ENCODE measurements at places on chromosomes 1 and 21. TPM values are rescaled to one million over a fixed set of nuclear protein-coding genes. Genes with fewer than 3 reads are reported as not detected.
A peak's percentile ranks its signal among the peaks of the same experiment; 100 is the strongest.

NOL9 gene
- 46.4 TPM for total RNA-seq

HP1BP3 gene
- total RNA-seq: 207 TPM

TMEM200B gene
- 11.3 TPM for total RNA-seq

DUSP12 gene
- total RNA-seq: 31.6 TPM

CYP4Z1 gene
- not detected for total RNA-seq

CHRM3 gene
- total RNA-seq: 0.15 TPM

PI4KB gene
- 45.1 TPM for total RNA-seq

HTR6 gene
- 0.57 TPM for total RNA-seq

DNA sequence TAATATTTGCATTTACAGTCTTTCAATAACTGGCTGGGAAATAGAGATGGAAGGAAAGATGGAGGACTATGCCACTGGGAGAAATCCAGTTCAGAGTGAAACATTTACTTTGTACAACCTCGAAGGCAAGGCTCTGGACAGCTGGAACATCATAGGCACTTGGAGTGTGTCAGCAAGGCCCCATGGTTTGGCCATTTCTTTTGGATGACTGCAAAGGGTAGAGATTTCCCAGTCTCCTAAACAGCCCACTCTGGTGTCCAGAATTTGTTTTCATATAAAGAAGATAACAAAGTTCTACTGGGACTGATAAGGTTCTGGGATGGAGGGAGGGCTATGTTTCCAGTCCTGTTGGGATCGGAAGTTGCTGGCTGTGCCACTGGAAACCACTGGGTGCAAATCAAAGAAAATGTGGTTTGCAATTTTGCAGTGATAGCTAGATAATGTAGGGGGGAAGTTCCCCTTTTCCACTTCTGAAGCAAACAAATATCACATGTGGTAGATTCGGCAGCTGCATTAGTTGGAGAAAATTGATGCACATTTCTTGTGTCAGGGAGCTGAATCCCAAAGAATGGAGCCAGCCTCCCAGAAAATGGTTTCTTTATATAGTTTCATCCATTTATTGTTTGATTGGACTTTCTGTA is 16.2 kb downstream of the KCND3 start:
- no peak for DNase-seq
- no peaks in the 10 kb centered on the region for H3K36me3 ChIP-seq
- H3K27me3 ChIP-seq: peaks cover 86% of the 10 kb centered on the region
- no peak overlapping the region for H3K27ac ChIP-seq
- H3K4me1 ChIP-seq: no peaks in the 10 kb centered on the region

GRCh38 chr1:56320464-56321149 is 258.8 kb downstream of the PLPP3 start:
- no peak for DNase-seq
- no peaks in the 10 kb centered on the region for H3K4me1 ChIP-seq
- no peak overlapping the region for H3K4me3 ChIP-seq
- H3K27me3 ChIP-seq: no peaks in the 10 kb centered on the region

- H3K36me3 ChIP-seq: no peaks in the 10 kb centered on the region
- H3K27ac ChIP-seq: no peak overlapping the region
- H3K4me1 ChIP-seq: no peaks in the 10 kb centered on the region
- H3K4me3 ChIP-seq: no peak overlapping the region
- no peaks in the 10 kb centered on the region for H3K27me3 ChIP-seq
These were observed 369.6 kb upstream of the ADGRL2 start for GRCh38 chr1:81430955-81431623.

DNA sequence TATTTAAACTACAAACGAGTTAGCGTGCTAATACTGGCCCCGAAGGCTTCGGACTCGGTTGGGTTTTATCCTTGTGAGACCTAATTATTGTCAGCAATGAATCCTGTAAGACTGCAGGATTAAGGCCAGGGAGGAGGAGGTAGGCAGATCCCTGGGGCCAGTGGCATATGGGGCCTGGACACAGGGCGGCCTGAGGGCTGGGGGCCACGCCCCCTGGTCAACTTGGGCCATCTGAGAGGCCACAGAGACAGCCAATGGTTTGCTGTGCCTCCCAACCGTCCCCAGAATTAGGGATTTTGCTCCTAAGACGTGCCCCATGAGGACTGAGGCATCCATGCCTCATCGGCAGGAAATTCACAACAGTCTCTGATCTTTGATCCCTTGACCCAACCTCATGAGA is 31.1 kb upstream of the DISP3 start:
- no peaks in the 10 kb centered on the region for H3K36me3 ChIP-seq
- no peak overlapping the region for H3K4me3 ChIP-seq
- no peak overlapping the region for H3K27ac ChIP-seq

- no peaks in the 10 kb centered on the region for H3K27me3 ChIP-seq
- DNase-seq: no peak
- no peaks in the 10 kb centered on the region for H3K36me3 ChIP-seq
- H3K4me1 ChIP-seq: no peaks in the 10 kb centered on the region
These were observed 70.6 kb upstream of the GCLM start for GRCh38 chr1:93979718-93980319.

GRCh38 chr1:234918181-234918841 is 210.3 kb downstream of the TOMM20 start:
- H3K27ac ChIP-seq: no peak overlapping the region
- H3K36me3 ChIP-seq: no peaks in the 10 kb centered on the region
- H3K4me3 ChIP-seq: no peak overlapping the region
- no peaks in the 10 kb centered on the region for H3K27me3 ChIP-seq

- peaks cover 10% of the 10 kb centered on the region for H3K4me1 ChIP-seq
- H3K4me3 ChIP-seq: peak overlapping the region; percentile 93
- H3K27ac ChIP-seq: peak overlapping the region; percentile 45
- no peaks in the 10 kb centered on the region for H3K36me3 ChIP-seq
- 0 out of 2 replicates have a peak, but pooled peaks cover 6% of the 10 kb centered on the region for H3K27me3 ChIP-seq
These were observed 655 bp upstream of the KIRREL1 start for GRCh38 chr1:157992833-157993146.

DNA sequence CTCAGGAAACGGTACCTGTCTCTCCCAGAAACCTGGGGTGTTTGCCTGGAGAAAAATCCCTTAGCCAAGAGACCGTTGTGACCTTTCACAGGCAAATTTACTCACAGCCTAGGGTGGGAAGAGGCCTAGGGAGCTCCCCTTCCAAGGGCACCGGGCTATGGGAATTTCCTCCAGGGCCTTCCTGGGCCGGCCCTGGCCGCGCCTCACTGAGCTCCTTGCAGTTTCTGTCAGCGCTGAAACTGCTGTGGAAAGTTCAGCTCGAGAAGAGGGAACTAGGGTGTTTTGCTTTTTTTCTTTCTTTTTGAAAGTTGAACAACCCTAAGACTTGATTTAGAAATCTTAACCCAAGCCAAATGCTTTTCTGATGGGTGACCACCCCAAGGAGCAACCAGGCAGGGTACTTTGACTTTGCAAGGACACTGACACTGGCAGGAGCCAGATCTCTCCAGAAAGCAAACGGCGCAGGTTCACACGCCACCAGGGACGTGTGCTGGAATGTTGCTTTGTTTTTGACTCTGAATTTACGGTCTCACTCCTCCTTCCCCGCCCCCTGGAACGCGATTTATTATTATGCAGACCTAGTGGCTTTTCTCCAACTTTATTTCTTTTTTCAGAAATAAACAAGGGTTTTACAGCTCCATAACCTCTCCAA is 229.6 kb upstream of the JUN start:
- no peak overlapping the region for H3K27ac ChIP-seq
- no peak overlapping the region for H3K4me3 ChIP-seq
- H3K27me3 ChIP-seq: no peaks in the 10 kb centered on the region
- DNase-seq: no peak
- H3K36me3 ChIP-seq: no peaks in the 10 kb centered on the region

- no peak overlapping the region for H3K4me3 ChIP-seq
- no peak for DNase-seq
- no peak overlapping the region for H3K27ac ChIP-seq
- H3K4me1 ChIP-seq: peaks cover 13% of the 10 kb centered on the region
- no peaks in the 10 kb centered on the region for H3K36me3 ChIP-seq
These were observed 50.4 kb upstream of the CXADR start for GRCh38 chr21:17462276-17462981.

- H3K36me3 ChIP-seq: no peaks in the 10 kb centered on the region
- no peak for DNase-seq
- H3K27ac ChIP-seq: no peak overlapping the region
- H3K4me3 ChIP-seq: no peak overlapping the region
- H3K27me3 ChIP-seq: no peaks in the 10 kb centered on the region
These were observed 22.5 kb upstream of the CAP1 start for GRCh38 chr1:40017951-40018575.

DNA sequence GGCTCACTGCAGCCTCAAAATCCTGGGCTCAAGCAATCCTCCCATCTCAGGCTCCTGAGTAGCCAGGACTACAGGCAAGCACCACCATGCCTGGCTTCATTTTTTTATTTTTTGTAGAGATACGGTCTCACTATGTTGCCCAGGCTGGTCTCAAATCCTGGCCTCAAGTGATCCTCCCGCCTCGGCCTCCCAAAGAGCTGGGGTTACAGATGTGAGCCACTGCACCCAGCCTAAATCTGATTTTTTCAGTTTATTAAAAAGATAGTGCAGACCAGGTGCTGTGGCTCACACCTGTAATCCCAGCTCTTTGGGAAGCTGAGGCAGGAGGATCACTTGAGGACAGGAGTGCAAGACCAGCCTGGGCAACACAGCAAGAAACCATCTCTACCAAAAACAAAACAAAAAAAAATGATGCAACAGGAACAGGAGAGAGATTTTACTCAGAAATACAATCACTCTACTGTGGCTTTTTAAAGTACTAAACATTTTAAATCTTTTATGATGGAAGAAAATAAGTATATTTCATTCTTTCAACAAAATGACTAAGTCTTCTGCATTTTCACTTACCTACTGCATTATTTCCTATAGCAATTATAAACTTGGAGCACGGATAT is 1.9 kb downstream of the PSMG1 start:
- H3K27me3 ChIP-seq: no peaks in the 10 kb centered on the region
- H3K4me1 ChIP-seq: peaks cover 4% of the 10 kb centered on the region
- H3K4me3 ChIP-seq: peak overlapping the region; percentile 80
- no peak for DNase-seq
- H3K36me3 ChIP-seq: peaks cover 28% of the 10 kb centered on the region
- H3K27ac ChIP-seq: no peak overlapping the region

All from HCT116 (cell line).